ENCODE measurements at places on chromosomes 13 and 19.

DNA sequence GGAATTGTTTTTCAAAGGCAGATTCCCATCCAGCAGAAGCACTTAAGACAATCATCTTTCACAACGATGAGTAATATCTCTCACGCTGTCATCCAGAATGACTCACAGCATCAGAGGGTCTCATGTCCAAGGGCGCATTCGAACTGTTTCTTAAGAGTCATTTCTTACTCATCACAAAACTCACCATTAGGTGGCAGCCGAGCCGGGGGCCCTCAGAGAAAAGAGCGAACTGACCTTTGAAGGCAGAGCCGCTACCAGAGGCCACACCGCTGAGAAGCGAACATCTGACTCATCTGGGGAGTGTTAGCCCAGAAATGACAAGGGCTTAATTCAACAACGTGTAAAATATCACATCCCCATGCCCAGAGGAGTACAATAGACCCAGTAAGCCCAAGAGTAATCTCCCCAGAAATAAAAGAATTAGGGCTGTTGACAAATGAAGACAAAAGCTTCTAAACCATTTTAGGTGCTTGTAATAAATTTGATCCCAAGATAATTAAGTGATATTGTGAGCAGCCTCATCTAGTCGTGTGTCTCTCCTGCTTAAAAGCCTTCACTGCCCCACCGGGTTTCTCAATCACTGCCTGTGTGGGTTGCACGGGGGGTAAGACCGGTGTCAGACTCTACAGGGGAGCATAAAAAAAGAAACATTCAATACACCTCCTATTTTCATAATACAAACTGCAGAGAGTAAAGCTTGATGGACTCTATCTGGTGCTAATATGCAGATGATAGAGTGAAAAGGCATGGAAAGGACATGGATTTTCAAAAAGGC is 96.2 kb downstream of the CYSLTR2 start:
- ATAC-seq: peak; percentile 96

GRCh38 chr13:110929104-110929777 is 14.4 kb upstream of the ANKRD10 start:
- no peak for ATAC-seq

- no peak for ATAC-seq
Observed at GRCh38 chr19:13762635-13763235, 1.6 kb upstream of the MRI1 start.

DNA sequence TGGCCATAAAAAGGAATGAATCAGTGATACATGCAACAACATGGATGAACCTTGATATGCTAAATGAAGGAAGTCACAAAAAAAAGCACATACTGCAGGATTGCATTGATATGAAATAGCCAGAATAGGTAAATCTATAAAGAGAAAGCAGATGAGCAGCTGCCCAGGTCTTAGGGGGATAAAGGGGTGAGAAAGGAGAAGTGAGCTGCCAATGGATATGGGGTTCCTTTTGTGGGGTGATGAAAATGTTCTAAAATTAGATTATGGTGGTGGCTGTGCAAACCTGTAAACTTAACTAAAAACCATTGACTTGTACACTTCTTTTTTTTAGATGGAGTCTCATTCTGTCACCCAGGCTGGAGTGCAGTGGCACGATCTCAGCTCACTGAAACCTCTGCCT is 12.1 kb downstream of the HAS1 start:
- no peak for ATAC-seq

DNA sequence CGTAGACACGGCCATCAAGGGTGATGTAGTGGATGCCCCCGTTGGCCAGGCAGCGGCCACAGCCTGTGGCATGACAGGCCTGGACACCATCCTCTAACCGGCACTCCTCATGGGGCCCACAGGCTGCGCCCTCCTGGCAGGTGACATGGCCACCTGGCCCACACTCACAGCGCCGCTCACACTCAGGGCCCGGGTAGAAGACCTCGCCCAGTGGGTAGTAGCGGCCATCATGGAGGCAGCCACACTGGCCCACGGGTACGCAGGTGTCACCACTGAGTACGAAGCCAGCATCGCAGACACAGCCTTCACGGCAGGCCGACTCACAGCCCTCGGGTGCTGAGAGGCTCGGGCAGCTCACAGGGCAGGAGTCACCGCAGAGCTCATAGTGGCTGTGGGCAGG is 27.2 kb upstream of the FBL start:
- ATAC-seq: no peak

DNA sequence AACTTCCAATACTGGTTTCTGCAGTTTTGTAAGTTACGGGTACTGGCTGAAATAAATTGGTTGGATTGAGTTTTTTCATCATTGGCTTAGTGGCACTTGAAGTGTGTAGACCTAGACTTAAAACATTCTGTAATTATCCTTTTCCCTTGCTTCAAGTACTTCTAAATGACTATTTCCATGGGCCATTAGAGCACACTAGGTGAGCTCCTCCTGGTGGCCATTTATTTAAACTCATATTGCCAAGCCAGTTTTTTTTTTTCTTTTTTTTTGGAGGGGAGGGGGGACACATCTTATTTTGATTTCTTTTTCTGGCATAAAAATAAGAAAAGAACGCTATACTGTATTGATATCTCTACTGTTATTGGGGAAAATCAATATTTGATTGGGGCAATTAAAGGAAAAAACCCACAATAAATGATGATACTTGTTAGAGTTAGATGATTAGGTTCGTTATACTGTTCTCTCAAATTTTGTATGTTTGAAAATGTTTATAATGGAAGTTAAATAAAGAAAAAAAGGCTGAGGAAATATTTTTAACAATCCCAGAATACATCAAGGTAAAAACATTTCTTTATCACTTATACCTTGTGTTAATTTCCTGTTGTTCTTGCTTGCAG is 82.9 kb downstream of the PDS5B start:
- no peak for ATAC-seq

- no peak for ATAC-seq
Observed at GRCh38 chr13:91520952-91521351, 122.5 kb downstream of the GPC5 start.

GRCh38 chr19:37519890-37520289 is 13.2 kb downstream of the ZNF793 start:
- ATAC-seq: peak; percentile 30

GRCh38 chr19:29489172-29489951 is 36.4 kb upstream of the VSTM2B start:
- no peak for ATAC-seq
